ENCODE measurements at places on chromosomes 2 and 18.
A peak's percentile ranks its signal among the peaks of the same experiment; 100 is the strongest.

DNA sequence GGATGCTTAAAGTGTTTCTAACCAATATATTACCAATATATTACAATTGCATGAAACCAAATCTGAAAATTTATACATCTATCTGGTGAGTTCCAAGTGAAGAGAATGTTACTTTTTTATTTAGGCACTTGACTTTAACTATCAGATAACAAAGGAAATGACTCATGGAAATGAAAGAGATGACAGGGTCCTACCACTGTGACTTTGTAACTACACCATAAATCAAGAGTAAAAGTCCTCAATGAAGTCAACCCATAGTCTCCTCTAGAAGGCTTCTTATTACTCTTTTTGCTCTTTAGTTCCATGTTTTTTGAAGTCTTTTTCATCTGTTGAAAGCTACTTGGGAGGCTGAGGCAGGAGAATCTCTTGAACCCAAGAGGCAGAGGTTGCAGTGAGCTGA is 545.0 kb upstream of the PIK3C3 start:
- no peak for DNase-seq

- no peak for DNase-seq
Observed at GRCh38 chr2:30165617-30166016, 18.8 kb downstream of the YPEL5 start.

GRCh38 chr2:104539649-104540048 is 314.3 kb upstream of the POU3F3 start:
- DNase-seq: no peak

GRCh38 chr2:175769200-175769599 is 232.9 kb downstream of the LNPK start:
- DNase-seq: no peak

DNA sequence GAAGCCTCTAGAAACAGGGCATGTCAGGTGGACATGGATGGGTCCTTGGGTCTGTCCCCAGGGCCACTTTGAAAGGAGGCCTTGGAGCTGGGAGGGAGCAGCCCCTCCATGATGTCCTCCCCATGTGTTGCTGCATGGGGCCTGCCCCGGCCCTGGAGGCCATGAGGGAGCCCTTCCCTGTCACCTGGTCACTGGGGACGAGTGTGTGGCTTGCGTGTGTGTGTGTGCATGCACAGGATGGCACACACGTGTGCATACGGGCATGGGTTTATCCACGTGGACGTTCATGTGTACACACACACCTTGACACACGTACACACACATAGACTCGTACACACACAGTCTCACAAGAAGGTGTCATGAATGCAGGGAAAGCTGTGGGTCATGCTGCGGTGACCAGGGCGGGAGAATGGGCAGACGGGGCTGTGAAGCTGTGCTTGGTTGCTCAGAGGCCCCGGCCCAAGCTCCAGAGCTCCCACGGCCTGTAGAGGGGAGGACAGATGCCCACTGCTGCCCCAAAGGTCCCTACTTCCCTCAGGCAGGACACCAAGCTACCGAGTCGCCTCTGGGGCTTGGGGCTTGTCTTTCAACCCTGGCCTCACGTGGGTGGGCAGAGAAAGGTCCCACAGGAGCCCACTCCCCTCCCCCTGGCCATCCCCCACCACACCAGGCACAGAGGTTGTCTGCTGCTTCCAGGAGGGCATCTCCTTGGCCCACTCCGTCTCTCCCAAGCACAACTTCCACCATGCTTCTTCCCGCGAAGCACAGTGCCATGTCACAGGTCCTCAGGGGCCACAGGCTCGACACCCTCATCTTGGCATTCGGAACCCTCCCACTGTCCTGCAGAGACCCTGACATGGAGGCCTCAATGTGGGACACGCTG is 42.3 kb upstream of the GPC1 start:
- DNase-seq: no peak

GRCh38 chr2:133737242-133737993 is 169.2 kb upstream of the NCKAP5 start:
- DNase-seq: no peak

DNA sequence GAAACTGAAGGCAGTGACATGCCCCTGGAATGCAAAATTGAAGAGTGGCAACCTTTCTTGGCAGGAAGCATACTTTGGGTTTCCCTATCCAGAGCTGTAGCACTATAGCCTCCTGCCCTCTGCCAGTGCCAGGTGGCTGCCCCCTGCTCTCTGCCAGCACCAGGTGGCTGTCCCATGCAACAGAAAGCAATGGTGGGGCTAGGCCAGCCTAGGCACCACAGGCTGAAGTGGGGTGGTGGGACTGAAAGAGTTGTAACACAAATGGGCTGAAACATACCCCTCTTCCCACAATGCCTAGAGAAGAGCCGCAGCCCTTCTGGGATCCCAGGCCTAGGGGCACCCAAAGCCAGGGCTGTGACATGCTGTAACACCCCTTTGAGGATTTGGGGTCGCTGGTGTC is 1739.3 kb upstream of the LRRTM1 start:
- no peak for DNase-seq

DNA sequence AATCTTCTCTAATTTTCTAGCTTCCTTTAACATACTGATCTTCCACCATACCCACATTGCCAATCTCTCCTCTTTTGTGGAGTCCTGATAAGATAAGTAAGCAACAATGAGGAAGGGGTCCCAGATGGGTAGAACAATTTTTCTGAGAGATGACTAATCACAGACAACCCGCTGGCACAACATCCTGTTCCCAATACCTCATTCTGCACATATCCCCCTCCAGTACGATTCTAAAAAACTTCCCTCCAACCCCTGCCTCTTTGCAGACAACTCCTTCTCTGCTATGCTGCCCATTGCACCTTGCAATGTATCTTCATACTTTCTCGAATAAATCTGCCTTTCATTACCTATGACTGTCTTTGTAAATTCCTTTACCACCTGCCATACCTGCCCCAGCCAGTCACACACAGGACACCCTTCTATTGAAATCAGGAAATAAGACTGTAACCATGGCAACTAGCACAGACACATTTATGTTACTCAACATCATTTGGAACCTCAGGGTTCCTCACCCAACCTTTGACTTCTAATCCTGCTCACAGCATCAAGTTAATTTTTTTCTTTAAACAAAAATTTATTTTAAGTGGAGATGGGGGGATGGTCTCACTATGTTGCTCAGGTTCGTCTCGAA is 7.4 kb upstream of the EXOC6B start:
- DNase-seq: no peak

DNA sequence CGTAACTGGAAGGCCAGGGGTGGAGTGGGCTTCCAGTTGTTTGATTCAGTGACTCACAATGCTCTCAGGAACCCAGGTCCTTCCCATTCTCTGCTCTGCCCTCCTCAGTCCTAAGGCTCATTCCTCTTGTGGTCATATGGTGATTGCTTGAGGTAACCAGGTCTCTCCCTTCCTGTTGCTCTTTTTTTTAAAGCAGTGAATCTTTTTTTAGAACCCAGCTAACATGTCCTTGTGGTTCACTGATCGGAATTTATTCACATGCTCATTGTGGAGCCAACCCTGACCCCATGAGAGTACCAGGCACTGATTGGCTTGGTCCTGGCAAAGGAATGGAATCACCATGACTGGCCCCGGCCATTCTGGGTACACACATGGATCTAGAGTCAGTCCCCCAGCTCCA is 7.4 kb downstream of the THNSL2 start:
- no peak for DNase-seq

- DNase-seq: no peak
Observed at GRCh38 chr2:165743442-165743841, 50.6 kb downstream of the GALNT3 start.

DNA sequence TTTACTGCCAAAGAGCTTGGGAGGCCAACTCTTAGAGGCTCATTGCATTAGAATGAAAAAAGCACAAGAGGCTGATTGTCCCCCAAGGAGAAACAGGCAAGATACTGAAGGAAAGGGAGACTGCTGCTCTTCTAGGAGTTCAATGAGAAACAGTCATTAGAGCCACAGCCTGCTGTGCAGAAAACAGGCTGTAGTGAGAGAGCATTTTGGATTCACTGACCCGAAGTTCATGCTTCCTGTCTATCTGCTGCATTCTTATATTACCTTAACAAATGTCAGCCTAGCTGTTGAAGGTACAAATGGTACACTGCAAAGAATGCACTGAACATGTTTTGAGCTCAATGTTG is 423.3 kb downstream of the SETBP1 start:
- DNase-seq: no peak

GRCh38 chr2:44934038-44934982 is 7.2 kb upstream of the SIX3 start:
- DNase-seq: no peak

DNA sequence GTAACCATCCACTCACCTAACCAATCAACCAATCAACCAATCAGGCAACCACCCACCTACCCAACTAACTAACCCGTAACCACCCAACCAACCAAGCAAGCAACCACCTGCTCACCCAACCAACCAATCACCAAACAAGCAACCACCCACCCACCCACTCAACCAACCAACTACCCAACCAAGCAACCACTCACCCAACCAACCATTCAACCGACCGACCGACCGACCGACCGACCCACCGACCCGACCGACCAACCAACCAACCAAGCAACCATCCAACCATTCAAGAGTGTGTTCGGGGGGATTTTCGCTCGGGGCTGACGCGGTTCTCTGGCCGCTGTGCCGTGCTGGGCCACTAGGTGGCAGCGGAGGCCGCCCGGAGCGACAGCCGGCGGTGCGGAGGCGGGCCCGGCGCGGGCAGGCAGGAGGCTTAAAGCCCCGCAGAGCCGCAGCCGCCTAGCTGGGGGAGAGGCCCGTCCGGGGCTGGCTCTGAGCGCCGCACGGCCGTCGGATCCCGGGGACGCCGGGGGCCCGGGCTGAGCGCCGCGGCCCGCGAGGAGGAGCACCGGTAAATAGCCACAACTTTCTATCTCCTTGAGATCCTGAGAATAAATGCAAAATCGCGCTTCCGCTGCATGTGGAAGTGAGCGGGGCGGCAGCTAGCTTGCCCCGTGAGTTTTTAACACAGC is at the start of gene MC5R:
Gene MC5R, plus strand, starts transcription at position 443 of the 689 bp plus-strand sequence. CDS start 1,617 bp downstream, outside the sequence.
- DNase-seq: peak; percentile 82

- no peak for DNase-seq
Observed at GRCh38 chr2:25240636-25241035, 72.3 kb upstream of the POMC start.

- no peak for DNase-seq
Observed at GRCh38 chr2:26968001-26968400, 2.4 kb upstream of the MAPRE3 start.
